ENCODE measurements at places on chromosomes 3 and 15. TPM values are rescaled to one million over a fixed set of nuclear protein-coding genes. Genes with fewer than 3 reads are reported as not detected.

GRCh38 chr3:184777566-184778356 lies 34.2 kb upstream of the VPS8 start:
- H3K4me1 ChIP-seq = no peaks in the 10 kb centered on the region
- no peaks in the 10 kb centered on the region for H3K36me3 ChIP-seq
- DNase-seq = peak; percentile 70
- H3K27me3 ChIP-seq = peaks cover 12% of the 10 kb centered on the region

GRCh38 chr3:100775226-100775625 lies 65.9 kb downstream of the TFG start:
- H3K27ac ChIP-seq = no peak overlapping the region
- H3K27me3 ChIP-seq = peaks cover under 1% of the 10 kb centered on the region
- no peak overlapping the region for H3K4me3 ChIP-seq

- peak within 1 kb of the TSS; percentile 98 for H3K4me3 ChIP-seq
- peaks cover 2% of the 10 kb centered on the region for H3K27me3 ChIP-seq
- peak; percentile 85 for DNase-seq
- H3K4me1 ChIP-seq = peaks cover 13% of the 10 kb centered on the region
- H3K27ac ChIP-seq = peak within 1 kb of the TSS; percentile 97
These were observed at the start of gene SENP5 for GRCh38 chr3:196867507-196868296. TSS of gene SENP5 (plus strand) at chr3:196867920. CDS start at chr3:196885182, 17,262 bp downstream.

- no peak overlapping the region for H3K27ac ChIP-seq
- no peaks in the 10 kb centered on the region for H3K27me3 ChIP-seq
- H3K4me1 ChIP-seq = no peaks in the 10 kb centered on the region
- no peak overlapping the region for H3K4me3 ChIP-seq
- DNase-seq = no peak
These were observed 464.3 kb upstream of the AGTR1 start for GRCh38 chr3:148233403-148233802.

- no peaks in the 10 kb centered on the region for H3K36me3 ChIP-seq
- no peaks in the 10 kb centered on the region for H3K27me3 ChIP-seq
- H3K4me3 ChIP-seq = no peak overlapping the region
- no peak overlapping the region for H3K27ac ChIP-seq
These were observed 274.5 kb downstream of the NEK10 start for GRCh38 chr3:27094721-27095120.

DNA sequence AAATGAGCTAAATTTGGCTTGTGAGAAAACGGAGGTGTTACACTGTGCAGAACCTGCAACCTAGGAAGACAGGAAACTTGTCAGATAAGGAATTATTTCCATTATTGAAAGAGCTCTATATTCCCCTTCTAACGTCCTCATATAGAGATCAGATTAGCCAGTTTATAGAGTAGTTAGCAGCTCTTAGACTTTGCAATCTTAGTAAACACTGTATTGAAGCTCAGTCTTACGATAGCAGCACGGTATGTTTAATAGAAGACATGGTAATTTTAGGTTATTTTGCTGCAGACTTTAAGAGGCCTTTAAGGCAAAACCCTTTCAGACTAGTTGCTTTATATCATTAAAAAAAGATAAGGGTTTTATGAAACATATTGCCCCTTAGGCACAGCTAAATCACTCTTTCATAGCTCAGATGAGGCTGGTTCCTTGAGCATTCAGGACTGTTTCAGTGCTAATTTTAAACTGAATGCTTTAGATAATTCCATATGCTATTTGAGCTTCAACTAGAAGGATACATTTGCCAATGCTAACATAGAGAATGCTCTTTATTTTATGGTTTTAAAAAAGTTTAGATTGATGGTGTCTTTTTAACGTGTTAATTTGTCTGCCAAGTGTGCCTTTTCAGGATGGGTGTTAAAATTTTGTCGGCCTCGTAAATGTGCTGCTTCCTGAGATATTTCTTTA lies 234.3 kb downstream of the PYDC2 start:
- no peak overlapping the region for H3K4me3 ChIP-seq
- H3K27me3 ChIP-seq = no peaks in the 10 kb centered on the region
- H3K27ac ChIP-seq = no peak overlapping the region

DNA sequence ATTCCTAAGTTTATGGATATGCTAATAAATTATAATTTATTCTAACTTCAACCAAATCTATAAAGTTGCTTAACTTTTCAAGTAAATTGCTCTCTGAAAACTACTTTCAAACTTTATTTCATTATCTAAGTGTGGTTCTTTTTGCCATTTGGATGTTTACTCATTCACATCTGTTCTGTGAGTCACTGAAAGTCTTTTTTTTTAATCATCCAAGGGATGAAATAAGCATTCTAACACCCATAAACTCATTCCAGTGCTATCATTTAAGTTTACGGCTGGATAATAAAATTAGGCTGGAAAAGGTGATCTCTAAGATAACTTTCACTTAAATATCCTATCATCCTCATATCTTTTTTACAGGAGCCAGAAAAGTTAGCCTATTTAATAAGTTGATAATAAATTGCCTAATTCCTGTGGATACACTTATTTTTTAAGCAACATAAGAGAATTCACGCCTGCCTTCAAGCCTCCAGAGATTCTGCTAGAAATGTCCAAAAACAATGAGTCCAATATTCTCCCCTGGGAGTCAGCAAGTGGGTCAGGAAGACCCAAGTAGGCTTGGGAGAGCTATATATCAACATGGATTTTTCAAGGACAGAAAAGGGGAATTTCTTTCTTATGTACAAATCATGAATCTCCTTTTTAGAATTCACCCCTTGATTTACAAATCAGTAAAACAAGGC lies 25.8 kb downstream of the SCG3 start:
- H3K27ac ChIP-seq = no peak overlapping the region
- no peak for DNase-seq
- no peaks in the 10 kb centered on the region for H3K36me3 ChIP-seq
- H3K4me1 ChIP-seq = no peaks in the 10 kb centered on the region
- no peak overlapping the region for H3K4me3 ChIP-seq
- H3K27me3 ChIP-seq = peaks cover 14% of the 10 kb centered on the region

The AGTR1 gene
- total RNA-seq = not detected

The SLC12A1 gene
- not detected for total RNA-seq

DNA sequence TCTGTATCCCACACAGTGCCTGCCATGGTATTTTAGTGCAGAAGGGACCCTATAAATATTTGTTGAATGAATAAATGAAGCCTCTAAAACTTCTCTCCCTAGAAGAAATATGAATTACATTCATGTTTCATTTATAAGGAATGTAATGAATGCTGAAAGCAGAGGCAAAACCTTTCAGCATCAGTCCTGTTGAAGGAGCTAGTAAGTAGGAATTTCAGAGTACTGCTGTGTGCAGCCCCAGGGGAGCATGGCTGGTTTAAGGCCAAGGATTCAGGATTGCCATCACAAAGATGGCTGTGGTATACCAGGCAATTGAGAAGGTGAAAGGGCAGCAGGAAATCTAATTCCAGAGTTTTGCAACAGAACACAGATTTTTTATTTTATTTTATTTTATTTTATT lies 1131.4 kb downstream of the IGSF11 start:
- DNase-seq = no peak
- H3K27ac ChIP-seq = no peak overlapping the region
- H3K4me3 ChIP-seq = no peak overlapping the region
- no peaks in the 10 kb centered on the region for H3K4me1 ChIP-seq
- H3K27me3 ChIP-seq = no peaks in the 10 kb centered on the region

- no peak for DNase-seq
- H3K27ac ChIP-seq = no peak overlapping the region
- no peaks in the 10 kb centered on the region for H3K27me3 ChIP-seq
- peaks cover 17% of the 10 kb centered on the region for H3K4me1 ChIP-seq
- no peak overlapping the region for H3K4me3 ChIP-seq
These were observed 82.3 kb downstream of the RBPMS2 start for GRCh38 chr15:64693134-64693533.

DNA sequence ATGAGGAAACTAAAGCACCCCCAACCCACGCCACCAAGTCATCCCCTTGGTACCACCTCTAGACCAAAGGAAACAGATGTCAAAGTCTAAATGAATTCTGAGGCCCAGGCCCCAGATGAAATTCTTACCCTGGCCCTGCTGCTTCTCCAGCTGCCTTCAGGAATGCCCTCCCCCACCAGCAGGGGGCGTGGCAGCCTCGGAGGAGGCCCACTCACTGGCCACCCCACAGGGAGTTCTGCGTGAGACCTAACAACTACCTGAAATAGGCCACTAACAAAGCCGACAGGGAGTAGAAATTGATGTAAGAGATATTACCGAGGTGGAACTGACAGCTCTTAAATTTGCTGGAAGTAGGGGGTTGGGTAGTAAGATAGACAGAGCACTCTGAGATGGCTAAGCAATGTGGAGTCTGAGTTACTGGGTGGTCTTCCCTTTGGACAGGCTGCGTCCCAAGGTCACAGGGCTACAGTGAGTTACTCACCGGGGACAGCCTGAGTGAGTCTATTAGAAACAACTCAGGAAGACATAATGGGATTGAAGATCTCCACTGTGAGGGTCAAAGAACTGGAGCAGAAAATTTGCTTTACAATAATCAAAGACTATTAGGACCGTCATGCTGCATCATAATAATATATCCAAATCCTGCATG lies 240.7 kb downstream of the SHOX2 start:
- DNase-seq = peak; percentile 9
- H3K36me3 ChIP-seq = no peaks in the 10 kb centered on the region
- H3K4me3 ChIP-seq = no peak overlapping the region

The CDCP1 gene
- 7.4 TPM for total RNA-seq

GRCh38 chr3:119408243-119408950 lies 55.0 kb downstream of the TMEM39A start:
- peaks cover 4% of the 10 kb centered on the region for H3K36me3 ChIP-seq
- H3K27me3 ChIP-seq = no peaks in the 10 kb centered on the region
- H3K4me3 ChIP-seq = no peak overlapping the region
- no peak overlapping the region for H3K27ac ChIP-seq

- H3K27ac ChIP-seq = no peak overlapping the region
- no peak for DNase-seq
- H3K4me1 ChIP-seq = no peaks in the 10 kb centered on the region
- no peaks in the 10 kb centered on the region for H3K36me3 ChIP-seq
- H3K4me3 ChIP-seq = no peak overlapping the region
- H3K27me3 ChIP-seq = no peaks in the 10 kb centered on the region
These were observed 346.1 kb downstream of the ZIC1 start for GRCh38 chr3:147755310-147755709.

The STXBP5L gene
- not detected for total RNA-seq

The ISL2 gene
- 1.4 TPM for total RNA-seq

DNA sequence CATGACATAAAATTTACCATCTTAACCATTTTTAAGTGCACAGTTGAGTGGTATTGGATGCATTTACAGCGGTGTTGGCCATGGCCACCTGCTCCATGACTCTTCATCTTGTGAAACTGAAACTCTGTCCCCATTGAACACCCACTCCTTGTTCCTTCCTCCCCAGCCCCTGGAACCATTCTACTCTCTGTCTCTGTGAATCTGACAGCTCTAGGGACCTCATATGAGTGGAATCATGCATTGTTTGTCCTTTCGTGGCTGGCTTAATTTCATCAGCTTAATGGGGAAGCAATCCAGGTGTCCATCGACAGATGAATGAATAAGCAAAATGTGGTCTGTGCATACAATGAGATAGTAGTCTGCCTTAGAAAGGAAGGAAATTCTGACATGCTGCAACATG lies 42.5 kb downstream of the PLXNA1 start:
- H3K27ac ChIP-seq = no peak overlapping the region
- no peak overlapping the region for H3K4me3 ChIP-seq
- no peak for DNase-seq
- H3K36me3 ChIP-seq = no peaks in the 10 kb centered on the region

The SELENOK gene
- 73.0 TPM for total RNA-seq

The DUOXA2 gene
- not detected for total RNA-seq

GRCh38 chr15:44666210-44667038 lies 3.0 kb upstream of the SPG11 start:
- no peaks in the 10 kb centered on the region for H3K27me3 ChIP-seq
- DNase-seq = no peak
- H3K36me3 ChIP-seq = peaks cover 3% of the 10 kb centered on the region
- peak overlapping the region; percentile 93 for H3K27ac ChIP-seq
- peak overlapping the region; percentile 72 for H3K4me3 ChIP-seq

GRCh38 chr3:41598402-41599126 lies 363.3 kb downstream of the ULK4 start:
- H3K27ac ChIP-seq = no peak overlapping the region
- H3K36me3 ChIP-seq = no peaks in the 10 kb centered on the region
- peaks cover 13% of the 10 kb centered on the region for H3K27me3 ChIP-seq
- no peak overlapping the region for H3K4me3 ChIP-seq
- no peak for DNase-seq

The A4GNT gene
- not detected for total RNA-seq

DNA sequence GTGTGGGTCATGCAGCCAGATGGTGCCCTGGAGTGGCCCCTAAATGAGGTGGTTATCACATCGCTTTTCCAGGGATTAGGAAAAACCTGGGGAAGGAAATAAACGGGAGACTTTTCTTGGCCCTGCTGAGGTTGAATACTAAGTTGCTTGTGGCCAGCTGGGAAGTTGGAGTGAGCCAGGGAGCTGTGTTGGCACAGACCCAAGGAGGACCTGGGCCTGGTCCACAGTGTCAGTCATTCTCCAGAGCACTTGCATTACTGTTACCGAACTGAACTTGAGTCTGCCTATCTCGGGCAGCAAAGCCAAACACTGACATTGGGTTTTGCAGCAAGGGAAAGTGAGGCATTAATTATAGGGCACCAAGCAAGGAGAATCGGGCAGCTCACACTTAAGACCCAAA lies 339.0 kb downstream of the GABRB3 start:
- no peaks in the 10 kb centered on the region for H3K4me1 ChIP-seq
- no peak for DNase-seq
- H3K27ac ChIP-seq = no peak overlapping the region
- no peaks in the 10 kb centered on the region for H3K27me3 ChIP-seq
- H3K4me3 ChIP-seq = no peak overlapping the region
- H3K36me3 ChIP-seq = no peaks in the 10 kb centered on the region

DNA sequence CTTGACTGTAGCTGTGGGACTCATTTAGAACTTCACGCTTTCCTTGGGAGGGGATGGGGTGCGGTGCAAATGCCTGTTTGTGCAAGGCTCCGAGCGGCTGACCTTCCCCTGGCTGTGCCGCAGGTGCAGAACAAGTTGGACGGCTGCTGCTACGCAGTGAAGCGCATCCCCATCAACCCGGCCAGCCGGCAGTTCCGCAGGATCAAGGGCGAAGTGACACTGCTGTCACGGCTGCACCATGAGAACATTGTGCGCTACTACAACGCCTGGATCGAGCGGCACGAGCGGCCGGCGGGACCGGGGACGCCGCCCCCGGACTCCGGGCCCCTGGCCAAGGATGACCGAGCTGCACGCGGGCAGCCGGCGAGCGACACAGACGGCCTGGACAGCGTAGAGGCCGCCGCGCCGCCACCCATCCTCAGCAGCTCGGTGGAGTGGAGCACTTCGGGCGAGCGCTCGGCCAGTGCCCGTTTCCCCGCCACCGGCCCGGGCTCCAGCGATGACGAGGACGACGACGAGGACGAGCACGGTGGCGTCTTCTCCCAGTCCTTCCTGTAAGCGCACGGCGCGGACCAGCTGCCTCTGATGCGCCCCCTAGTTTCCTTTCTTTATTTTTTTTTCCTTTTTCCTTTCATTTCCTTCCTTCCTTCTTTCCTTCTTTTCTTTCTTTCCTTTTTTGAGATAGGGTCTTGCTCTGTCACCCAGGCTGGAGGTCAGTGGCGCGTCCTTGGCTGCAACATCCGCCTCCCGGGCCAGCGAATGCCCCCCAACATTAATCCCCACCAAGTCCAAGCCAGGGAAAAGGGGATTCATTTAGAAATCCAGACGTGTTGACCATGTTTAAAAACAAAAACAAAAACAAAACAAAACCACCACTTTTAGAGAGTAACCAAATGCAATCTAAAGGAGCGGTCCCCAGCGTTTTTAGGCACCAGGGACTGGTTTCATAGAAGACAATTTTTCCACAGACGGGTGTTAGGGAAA lies 42.7 kb downstream of the EIF2AK4 start:
- H3K27ac ChIP-seq = no peak overlapping the region
- no peaks in the 10 kb centered on the region for H3K27me3 ChIP-seq
- no peak for DNase-seq
- peaks cover 51% of the 10 kb centered on the region for H3K36me3 ChIP-seq
- H3K4me3 ChIP-seq = peak overlapping the region; percentile 45

Data from activated T-helper 2 cell treated with anti-CD3 and anti-CD28 coated beads, Interferon-gamma antibody, Interleukin-2, Interleukin-4, amounts not matched to agents 10 μg/mL and 5 μg/mL and 100 μg/mL, durations not matched to agents 14 hours and 24 hours and 36 hours (primary cell).